ENCODE measurements at places on chromosomes 2 and 18. TPM values are rescaled to one million over a fixed set of nuclear protein-coding genes. Genes with fewer than 3 reads are reported as not detected.

- no peak for DNase-seq
Measured at GRCh38 chr2:109339519-109339966, 210.5 kb downstream of the SH3RF3 start.

DNA sequence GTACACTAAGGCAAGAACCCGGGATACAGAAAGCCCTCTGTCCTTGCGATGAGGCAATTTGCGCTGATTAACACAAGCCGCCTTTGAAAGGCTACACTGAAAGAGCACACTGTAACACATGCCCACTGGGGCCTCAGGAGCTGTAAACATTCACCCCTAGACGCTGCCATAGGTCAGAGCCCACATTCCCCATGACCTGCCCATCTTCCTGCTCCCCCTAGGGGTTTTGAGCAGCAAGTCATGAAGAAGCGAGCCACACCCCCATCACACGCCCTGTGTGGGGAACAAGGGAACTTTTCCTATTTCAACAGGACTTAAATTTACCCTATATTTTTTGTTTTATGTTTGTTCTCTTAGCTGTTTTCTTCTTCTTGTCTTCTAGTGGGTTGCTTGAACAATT, 47.8 kb upstream of the SLC4A10 start:
- no peak for DNase-seq

- DNase-seq: no peak
Measured at GRCh38 chr2:28906376-28906775, 11.9 kb downstream of the WDR43 start.

DNA sequence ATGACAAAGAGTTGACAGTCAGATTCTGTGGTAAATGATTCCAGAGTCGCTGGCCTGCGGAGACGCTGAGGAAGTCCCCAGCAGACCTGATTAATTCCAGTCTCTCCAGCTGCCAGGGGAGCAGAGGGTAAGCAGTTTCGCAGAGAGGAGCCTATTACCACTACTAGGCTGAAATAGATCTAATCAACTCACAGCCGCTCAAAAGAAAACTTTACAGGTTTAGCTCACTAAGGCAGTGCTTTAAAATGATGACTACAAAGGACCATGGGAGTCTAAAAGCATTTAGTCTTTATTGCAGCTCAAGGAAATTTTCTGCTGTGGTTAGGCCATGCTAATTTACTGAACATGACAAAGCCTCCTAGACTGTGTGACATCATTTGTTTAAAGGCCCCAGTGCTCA, 445.6 kb upstream of the POU3F3 start:
- DNase-seq: no peak

- no peak for DNase-seq
Measured at GRCh38 chr2:42569116-42569711, 782 bp downstream of the MTA3 start.

DNA sequence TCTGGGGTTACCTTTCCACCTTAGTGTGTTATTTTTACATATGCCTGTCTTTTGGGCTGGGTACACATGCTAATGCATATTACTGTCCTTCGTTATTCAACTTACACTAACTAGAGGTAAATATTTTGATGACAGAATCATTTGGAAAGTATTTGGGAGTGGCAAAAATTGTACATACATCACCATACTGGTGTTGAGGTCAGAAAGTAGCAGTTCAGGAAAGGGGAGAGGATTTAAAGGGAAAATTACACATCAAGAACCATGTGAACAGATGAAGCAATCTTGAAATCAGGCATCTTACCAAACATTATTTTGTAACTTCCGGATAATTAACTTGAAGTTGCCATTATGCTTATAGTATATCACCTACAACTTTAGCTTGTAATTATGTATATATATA, 379.7 kb downstream of the RND3 start:
- no peak for DNase-seq

- no peak for DNase-seq
Measured at GRCh38 chr18:6638447-6638846, 91.1 kb upstream of the ARHGAP28 start.

The VSNL1 gene
- 1.1 TPM for polyA plus RNA-seq

The ANKRD23 gene
- polyA plus RNA-seq: 5.1 TPM

The SGPP2 gene
- polyA plus RNA-seq: 1.9 TPM

DNA sequence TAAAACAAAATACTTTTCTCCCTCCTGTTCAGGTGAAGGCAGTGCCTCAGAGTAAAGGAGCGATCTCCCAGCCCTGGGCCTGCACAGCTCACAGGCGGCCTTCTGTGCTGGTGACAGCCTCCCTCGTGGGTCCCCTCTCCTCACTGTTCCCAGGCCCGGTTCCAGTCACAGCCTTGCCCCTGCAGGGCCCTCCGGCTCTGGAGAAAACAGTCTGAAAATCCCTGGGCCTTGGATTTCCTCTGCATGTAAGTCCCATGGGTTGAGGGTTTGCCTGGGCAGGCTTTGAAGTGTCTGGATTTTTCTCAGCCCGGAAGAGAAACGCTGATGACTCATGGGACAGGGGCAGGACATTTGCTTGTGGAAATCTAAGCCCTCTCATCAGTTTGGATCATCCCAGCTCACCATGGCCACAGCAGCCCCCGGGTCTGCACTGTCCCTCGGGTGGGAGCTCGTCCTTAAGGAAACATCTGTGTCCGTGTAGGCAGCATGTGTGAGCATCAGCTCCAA, 186.1 kb upstream of the RAB12 start:
- no peak for DNase-seq

The KLHL41 gene
- 4.8 TPM for polyA plus RNA-seq

All from urinary bladder (tissue), 4 donors.